Chondrocyte (in vitro differentiated cells): ENCODE measurements at places on chromosomes 6 and 20.

DNA sequence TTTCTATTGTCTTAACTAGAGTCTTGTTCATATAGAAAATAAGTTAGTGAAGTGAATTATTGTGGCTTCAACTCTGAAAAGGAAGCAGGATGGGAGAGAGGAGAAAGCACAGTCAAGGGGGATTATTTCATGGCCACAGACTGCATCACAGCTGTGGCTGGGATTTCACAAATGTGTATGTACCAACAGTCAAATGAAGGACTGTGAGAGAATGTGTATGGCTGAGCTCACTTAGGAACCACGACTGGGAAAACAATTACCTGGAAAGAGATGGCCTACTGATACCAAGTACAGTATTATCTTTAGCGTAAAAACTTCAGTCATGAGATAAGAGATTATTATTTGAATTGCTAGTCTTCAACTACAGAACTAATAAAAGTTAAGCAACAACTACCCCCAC, 54.9 kb downstream of the SESN1 start:
- DNase-seq = no peak

DNA sequence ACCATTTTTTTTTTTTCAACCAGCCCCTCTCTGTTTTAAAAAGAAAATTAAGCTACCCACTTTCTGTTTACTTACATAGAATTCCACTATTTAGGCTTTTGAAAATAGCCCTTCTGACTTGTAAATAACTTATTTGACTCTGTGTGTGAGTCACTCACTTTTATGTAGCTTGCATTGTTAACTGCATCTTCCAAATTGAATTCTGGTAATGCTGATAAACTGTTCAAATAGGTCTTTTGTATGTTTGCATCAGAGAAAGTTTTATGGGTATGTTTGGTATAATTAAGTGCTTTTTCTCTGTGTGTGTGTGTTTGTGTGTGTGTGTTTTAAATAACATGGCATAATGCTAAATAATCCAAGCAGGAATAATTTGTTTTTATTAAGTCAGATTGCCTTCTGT, 360.1 kb downstream of the PLCB1 start:
- no peak for DNase-seq

GRCh38 chr6:78594668-78595066, 272.7 kb upstream of the IRAK1BP1 start:
- no peak for DNase-seq

DNA sequence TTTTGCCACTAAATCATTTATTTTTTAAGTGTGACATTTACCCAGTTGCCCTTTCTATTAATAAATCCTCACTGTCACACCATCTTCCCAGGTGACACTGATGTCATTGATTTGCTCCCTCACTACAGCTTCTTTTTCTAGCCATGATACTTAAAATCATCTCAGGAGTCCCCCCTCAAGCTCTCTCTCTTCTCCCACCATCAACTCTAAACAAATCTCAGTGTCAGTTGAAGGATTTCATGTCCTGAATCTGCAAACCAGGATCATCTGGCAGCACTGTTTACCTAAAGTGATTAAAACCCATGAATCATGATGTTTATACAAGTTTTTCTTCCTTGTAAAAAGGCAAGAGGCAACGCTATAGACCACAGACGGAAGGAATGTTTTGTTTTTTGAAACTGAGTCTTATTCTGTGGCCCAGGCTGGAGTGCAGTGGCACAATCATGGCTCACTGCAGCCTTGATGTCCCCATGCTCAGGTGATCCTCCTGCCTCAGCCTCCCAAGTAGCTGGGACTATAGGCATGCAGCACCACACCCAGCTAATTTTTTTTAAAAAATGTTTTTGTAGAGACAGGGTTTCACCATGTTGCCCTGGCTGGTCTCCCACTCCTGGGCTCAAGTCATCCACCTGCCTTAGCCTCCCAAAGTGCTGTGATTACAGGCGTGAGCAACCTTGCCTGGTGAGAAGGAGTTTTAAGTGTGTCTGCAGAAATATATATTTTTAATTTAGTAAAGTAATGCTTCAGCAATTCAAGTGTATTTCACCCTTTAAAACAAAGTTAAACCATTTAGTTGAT, 30.1 kb upstream of the SH3BGRL2 start:
- DNase-seq = no peak

DNA sequence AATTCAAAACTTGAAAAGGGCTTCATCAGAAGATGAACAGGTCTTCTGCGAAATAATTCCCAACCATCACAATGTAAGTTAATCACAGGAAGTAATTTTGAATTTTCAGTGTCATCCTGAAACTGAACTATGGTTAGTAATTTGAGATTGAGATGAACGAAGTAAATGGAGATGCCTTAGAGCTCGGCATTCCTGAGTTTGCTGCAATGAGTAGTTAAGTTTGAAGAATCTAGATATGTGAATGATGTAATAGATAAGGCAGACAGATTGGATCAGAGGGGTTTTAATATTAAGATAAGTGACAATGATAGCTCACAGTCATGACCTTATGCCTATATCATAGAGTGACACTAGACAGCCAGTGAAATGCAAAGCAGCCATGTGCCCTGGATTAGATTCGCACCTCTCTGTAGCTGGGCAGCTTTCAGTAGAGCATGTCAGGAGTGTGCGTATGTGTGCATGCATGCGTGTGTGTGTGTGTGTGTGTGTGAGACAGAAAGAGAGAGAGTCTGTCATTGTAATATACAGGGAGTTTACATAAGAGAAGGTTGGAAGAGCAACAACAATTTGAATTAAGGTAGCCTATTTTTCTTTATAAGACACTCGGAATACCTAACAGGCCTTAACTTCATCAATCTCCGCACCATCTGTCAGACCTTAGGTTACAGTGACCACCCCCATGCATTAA, 233.0 kb downstream of the GMPR start:
- DNase-seq = no peak
